Stimulated activated CD8-positive, alpha-beta memory T cell treated with anti-CD3 and anti-CD28 coated beads, Interleukin-7, amount 100 ng/mL, for 4 hours (primary cell): ENCODE measurements at places on chromosomes 3 and 15.

DNA sequence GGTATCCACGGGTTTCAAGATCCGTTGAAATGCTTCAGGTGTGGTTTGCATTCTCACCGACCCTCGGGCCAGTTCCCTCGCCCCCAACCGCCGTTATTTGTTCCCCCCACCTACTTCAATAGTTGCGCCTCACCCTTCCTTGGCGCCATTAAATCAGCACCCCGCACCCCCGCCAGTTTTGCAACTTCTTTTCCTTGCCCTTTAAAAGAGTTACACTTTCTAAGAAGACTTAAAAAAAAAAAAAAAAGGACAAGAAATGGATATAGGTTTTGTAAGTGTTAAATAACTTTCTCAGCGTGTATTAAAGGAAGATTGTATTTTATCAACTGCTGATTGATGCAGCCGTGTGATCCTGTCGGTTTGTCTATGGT lies 87.2 kb downstream of the NR2F2 start:
- no peak for DNase-seq

- DNase-seq = peak; percentile 14
Measured at GRCh38 chr3:194689493-194689944, 3.8 kb downstream of the FAM43A start.

DNA sequence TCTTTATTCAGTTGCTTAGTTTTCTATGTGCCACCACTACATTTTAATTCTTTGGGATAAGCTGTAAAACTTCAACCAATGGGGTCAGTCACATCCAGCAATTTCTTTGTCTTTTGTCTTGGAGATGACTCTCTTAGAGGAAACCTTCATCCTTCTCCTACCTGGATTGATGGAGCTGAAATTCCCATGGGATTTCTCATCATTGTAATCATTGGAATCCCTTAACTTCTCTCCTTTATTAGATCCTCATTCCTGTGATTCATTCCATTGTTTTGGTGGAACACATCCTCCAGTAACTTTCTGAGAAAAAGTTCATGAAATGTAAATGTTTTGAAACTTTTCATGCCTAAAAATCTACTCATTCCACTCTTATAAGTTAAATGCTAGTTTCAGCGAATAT lies 9.6 kb upstream of the PLOD2 start:
- no peak for DNase-seq

DNA sequence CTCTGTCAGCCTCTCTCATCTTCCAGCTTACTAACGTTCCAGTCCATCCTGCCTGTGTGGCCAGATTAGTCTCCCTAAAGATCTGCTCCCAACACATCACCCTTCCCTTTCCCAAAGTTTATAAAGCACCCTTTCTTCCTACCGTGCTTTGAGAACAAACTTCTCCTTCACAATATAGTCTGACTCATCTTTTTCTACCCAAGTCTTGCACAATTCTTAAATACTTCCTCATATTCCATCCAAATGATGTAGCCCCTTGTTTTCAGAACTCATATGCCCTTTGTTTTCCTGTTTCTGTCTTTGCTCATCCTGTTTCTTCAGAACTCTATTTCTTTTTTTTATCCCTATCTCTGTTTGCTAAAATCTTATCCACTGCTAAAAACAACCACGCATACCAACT lies 326.8 kb downstream of the MFSD1 start:
- no peak for DNase-seq

DNA sequence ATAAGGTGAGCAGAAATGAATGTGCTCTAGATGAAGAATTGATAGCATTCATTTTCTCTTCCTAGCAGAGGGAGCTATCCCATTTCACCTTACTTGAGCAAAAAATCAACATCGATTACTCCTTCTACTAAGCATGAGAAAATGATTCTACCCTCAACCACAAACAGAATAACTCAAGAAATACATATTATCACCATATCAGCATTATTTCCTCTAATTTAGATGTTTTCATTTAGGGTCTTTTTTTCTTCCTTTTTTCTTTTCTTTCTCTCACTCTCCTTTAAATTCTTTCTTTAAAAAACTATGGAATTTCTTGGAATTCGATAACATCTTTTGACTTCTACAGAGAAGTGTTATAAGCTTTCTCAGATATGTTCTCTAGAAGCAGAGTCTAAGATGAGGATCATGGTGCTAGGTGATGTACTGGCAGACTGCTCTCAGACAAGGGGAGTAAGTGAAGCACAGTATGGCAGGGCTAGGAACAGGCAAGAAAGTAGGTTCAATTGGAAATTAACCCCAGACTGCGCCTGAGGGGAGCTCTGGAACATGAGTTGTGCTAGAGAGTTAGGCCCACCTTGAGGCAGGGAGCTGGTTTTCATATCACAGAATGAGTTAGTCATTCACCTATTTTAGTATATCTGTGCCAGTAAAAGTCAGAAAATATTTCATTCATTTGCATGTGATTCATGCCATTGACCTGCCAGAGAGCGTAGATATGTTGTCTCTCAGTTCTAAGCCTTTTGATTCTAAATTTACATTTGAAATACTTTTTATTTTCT lies 279.2 kb upstream of the KCNH8 start:
- DNase-seq = no peak

- no peak for DNase-seq
Measured at GRCh38 chr15:51828621-51829375, 655 bp upstream of the TMOD3 start.

DNA sequence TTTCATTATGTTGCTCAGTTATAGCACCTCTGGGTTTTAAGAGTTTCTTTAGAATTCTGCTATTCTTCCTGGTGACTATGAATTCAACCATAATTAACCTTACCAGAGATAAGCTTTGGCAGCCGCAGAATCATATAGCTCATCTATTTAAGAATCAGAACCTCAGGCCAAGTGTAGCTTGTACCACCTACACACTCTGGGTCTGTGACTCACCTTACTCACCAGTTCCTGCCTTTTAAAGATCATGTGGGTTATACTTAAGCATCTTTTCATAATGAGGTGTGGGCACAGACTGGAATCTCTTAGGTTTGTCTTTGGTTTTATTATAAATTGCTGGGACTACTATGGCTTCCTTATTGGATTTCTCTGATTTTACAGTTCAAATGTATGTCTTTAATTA lies 21.9 kb downstream of the CDV3 start:
- peak; percentile 32 for DNase-seq

- DNase-seq = no peak
Measured at GRCh38 chr15:22956257-22956977, 23.8 kb downstream of the CYFIP1 start.

- DNase-seq = no peak
Measured at GRCh38 chr15:67305506-67305905, 50.9 kb downstream of the IQCH start.

- DNase-seq = no peak
Measured at GRCh38 chr15:60652245-60652644, 173.3 kb upstream of the ICE2 start.

- no peak for DNase-seq
Measured at GRCh38 chr3:44117239-44117638, 124.4 kb upstream of the TOPAZ1 start.

DNA sequence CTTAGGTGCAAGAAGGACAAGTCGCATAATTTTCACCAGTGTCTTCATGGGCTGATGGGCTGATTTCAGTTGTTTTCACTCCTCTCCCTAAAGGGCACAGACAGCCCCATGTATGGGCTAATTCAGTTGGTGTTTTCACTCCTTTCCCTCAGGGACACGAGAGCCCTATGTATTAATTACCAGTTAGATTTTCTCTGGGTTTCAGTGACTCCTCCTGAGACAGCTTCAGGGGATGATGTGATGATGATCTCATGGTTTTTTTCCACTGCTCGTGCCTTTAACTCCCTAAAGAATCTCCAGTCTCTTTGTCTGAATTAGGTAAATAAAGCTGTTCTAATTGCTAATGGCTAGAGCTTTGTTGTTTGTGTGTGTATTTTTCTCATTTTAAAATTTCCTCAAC lies 9.9 kb downstream of the RAMAC start:
- no peak for DNase-seq

- DNase-seq = no peak
Measured at GRCh38 chr3:123412811-123413604, 35.9 kb downstream of the ADCY5 start.

- peak; percentile 60 for DNase-seq
Measured at GRCh38 chr3:126982126-126982470, 817 bp upstream of the PLXNA1 start.

GRCh38 chr3:77786216-77786615 lies 746.3 kb downstream of the ROBO2 start:
- no peak for DNase-seq

GRCh38 chr3:122469659-122470058 lies 45.1 kb downstream of the KPNA1 start:
- no peak for DNase-seq

DNA sequence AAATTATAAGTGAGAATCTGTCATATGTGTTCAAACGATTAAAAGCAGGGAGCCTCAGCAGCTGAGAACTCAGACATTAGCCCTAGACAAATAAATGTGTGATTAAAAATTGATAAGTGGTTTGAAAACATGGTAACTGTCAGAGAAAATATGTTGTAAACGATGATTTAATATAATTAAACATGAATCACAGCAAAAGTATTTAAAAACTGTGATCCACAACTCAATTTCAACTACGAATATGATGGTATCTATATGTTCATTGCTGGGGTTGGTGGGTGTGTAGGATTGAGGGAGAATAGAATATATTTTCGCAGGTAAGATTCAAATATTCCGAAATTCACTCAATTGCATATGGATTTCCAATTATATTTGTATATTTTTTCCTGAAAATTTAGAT lies 302.2 kb upstream of the CNTN3 start:
- DNase-seq = no peak

GRCh38 chr15:69104050-69104750 lies 56.2 kb upstream of the GLCE start:
- no peak for DNase-seq

- no peak for DNase-seq
Measured at GRCh38 chr3:28850186-28850585, 430.7 kb upstream of the RBMS3 start.
